ENCODE measurements at places on chromosomes 6 and 20.

DNA sequence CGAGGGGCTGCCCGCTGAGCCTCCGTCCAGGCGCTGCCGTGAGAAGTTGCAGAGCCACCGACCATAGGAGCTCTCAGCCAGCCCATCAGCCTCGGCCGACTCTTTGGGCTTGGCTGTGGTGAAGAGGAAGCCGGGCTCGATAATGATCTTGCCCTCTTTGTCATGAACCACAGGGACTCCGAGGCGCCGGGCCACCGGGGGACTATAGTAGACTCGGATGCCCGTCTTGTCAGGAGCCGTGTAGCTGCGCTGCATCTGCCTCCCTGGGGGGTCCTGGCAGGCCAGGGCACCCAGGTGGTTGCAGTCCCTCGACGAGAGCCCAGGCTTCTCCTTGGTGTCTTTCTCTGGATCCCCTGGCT is 20.5 kb upstream of the DSN1 start:
- no peak for DNase-seq

- no peak for DNase-seq
Measured at GRCh38 chr6:166599205-166599604, 12.7 kb upstream of the RAMACL start.

GRCh38 chr6:166365806-166366205 is 16.9 kb downstream of the MPC1 start:
- DNase-seq: no peak

DNA sequence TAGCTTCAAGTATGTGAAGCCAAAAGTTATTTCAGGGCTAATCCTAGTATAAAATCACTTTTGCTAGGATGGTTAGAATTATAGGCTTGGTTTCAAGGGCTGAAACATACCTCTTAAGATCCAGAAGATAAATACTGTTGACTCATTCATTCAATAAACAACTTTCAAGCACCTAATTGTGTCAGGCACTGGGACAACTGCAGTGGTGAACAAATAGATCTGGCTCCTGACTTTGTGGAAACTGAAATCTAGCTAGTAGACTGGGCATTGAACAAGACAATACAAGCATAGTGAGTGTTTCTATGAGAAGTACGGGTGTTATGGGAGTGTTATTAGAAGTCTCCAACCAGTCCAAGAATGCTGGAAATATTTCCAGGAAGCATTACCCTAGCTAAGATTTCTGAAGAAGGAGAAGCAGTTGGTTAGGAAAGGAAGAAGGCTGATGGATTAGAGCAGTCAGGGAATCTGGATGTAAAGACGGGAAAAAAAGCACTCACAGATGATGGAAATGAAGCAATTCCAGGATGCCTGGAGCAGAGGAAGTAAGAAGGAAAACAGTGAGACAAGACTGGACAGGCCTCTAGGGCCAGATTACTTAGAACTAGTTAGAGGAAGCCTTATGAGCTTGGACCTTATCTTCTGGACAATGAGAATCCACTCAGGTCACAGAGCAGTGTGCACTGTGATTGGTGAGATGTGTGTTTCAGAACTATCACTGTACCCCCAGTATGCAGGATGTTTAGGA is 132.6 kb upstream of the RAB32 start:
- DNase-seq: peak; percentile 67

GRCh38 chr6:80767808-80768207 is 661.3 kb downstream of the BCKDHB start:
- DNase-seq: peak; percentile 19

DNA sequence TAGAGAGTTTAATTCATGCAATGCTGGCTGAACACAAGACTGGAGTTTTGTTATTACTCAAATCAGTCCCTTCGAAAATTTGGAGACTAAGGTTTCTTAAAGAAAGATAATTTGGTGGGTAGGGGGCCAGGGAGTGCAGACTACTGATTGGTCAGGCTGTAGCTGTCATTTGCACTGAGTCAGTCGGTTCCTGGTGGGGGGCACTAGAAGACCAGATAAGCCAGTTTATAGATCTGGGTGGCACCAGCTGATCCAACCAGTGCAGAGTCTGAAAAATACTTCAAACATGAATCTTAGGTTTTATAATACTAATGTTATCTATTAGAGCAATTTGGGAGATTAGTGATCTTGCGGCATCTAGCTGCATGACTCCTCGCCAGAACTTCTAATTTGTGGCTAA is 530.7 kb downstream of the NKAIN2 start:
- no peak for DNase-seq

DNA sequence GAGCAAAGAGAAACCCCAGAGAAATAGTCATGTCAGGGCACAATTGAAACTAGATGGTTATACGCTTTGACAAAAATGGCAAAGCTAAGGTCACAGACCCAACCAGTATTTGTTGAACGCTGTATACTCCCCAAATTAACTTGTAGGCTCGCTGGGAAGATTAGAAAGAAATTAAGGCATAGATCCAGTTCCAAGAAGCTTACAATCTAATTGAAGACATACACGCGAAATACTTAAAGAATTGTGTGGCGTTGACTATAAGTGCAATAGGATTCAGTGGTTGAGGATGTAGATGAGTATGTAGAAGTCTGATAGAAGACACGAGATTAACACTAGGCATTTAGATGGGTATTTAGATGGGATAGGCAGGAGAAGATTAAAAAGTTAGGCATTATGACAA is 525 bp downstream of the FAM229B start:
- DNase-seq: no peak

DNA sequence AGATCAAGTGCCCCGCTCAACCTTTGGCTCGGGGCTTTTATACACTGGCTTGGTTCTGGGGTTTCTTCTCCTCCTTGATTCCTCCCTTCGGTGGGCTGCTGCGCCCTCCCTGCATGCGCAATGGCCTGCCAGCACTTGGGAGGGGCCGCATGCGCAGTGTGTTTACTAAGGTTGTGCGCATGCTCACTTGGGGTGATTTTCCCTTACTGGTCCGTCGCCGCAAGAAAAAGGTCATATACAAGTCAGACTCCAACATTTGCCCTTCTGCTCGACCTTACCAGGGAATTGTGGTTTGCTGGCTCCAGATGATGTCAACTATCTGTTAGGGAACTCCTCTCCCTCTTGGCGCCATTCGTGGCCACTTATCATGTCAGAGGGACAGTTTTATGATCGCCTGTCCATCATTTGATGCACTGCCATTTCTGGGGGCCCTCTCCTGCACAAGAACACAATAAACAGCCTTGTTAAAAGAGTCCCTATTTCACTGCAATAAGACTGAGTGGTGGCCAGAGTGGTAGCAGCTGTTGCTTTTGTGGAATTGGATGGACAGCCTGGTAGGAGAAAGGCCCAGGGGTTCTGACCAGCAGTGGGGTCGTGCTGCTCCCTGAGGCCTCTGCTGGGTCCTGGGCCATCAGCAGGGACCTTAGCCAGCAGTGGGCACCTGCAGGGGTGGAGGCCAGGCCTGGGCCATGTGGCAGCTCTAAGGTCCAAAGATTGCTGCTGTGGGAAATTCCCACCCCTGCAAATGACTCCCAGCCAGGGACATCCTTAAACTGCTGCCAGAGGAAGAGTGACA is 2.8 kb upstream of the LBP start:
- no peak for DNase-seq

GRCh38 chr6:158548418-158549161 is 11.3 kb upstream of the TMEM181 start:
- DNase-seq: no peak

DNA sequence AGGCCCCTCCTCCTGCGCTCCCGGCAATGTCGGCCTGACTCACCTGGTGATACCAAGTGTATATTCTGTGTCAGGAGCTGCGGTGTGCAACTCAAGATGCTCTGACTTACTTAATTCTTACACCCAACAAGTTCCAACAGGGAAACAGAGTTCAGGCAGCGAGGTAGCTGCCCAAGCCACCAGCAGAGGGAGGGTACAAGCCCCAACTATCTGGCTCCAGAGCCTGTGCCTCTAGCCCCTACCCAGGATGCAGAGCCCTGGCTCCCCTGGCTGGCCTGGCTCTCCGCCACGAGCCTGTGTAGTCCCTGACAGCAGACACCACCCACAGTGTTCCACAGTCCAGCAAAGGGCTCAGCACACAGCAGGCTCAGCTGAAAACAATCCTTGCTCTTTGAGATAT is 34.9 kb downstream of the C20orf203 start:
- no peak for DNase-seq

DNA sequence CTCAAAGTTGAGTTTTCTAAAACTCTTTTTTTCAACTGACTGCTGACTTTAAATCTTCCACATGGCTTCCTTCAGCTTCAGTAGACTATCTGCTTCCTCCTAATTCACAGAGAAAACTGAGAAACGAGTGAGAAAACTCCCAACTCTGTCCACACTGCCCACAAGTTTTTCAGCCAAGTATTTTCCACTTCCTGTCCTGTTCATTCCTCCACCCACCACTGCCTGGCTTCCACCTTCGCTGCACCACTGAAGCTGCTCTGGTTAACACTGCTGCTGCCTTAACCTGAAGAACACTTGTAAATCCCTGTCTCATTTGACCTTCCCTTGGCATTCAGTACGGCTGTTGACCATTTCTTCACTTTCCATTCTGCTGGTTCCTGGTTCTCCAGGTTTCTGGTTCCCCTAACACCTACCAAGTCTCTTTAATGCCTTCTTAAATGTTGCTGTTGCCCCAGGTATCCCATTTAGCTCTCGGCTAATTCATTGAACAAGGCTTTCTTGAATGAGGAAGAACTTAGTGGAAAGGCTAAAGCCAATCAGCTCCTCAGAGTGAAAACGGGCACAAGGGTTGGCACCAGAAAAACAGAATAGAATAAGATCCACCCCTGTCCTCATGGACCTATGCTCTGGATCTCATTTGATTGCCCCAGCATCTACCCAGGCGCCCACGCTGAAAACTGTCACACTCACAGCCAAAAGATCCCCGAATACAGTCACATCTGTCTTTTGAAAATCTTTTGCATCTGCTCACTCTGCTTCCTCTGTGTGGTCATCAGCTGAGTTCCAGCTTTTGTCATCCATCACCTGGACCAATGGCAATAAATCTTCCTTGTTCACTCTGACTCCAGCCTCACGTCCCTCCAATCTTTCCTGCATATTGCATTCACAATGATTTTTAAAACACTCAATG is 104.4 kb upstream of the TAB2 start:
- DNase-seq: no peak

GRCh38 chr20:13778827-13779226 is 5.9 kb downstream of the ESF1 start:
- no peak for DNase-seq

- DNase-seq: no peak
Measured at GRCh38 chr6:32149932-32150870, 1.5 kb downstream of the PRRT1 start.

DNA sequence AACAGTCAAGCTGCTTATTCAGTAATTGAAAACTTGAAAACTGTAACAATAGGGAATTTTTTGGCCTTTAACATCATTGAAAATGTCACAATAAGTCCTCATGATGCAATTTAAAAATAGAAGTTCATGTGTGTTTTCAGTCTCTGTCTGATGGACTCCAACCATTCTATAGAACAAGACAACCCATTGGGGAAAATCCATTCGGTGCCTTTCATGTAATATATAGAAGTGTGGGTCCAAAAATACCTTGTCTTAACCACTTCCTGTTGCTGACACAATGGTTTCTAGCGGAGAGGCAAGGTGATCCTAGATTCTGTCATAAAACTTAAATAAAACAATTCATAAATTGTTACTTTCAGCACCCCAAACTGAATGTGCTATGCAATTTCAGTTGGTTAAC is 1131.3 kb upstream of the MAP3K7 start:
- no peak for DNase-seq

GRCh38 chr6:105838171-105838570 is 248.0 kb upstream of the PRDM1 start:
- DNase-seq: no peak

- peak; percentile 32 for DNase-seq
Measured at GRCh38 chr6:4355241-4355640, 219.9 kb upstream of the ECI2 start.

GRCh38 chr20:37915800-37916570 is 13.1 kb downstream of the VSTM2L start:
- DNase-seq: no peak

GRCh38 chr6:162864911-162865310 is 137.1 kb downstream of the PACRG start:
- no peak for DNase-seq

GRCh38 chr6:150435832-150436231 is 67.0 kb downstream of the IYD start:
- DNase-seq: peak; percentile 79

GRCh38 chr20:34874094-34874654 is 1.5 kb upstream of the GGT7 start:
- peak; percentile 79 for DNase-seq

DNA sequence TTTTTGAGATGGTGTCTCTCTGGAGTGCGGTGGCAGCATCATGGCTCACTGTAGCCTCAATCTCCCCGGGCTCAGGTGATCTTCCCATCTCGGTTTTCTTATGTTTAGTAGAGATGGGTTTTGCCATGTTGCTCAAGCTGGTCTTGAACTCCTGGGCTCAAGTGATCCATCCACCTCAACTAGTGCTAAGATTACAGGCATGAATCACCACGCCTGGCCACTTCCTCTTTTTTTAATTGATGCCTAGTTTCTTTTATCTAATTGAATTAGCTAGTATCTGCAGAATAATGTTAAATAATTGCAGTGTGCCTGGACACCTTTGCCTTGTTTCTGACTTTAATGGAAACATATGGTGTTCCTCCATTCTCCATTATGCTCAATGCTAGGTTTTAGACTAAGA is 38.4 kb upstream of the SLC22A16 start:
- no peak for DNase-seq

GRCh38 chr6:168686831-168687730 is 246.1 kb downstream of the SMOC2 start:
- no peak for DNase-seq

DNA sequence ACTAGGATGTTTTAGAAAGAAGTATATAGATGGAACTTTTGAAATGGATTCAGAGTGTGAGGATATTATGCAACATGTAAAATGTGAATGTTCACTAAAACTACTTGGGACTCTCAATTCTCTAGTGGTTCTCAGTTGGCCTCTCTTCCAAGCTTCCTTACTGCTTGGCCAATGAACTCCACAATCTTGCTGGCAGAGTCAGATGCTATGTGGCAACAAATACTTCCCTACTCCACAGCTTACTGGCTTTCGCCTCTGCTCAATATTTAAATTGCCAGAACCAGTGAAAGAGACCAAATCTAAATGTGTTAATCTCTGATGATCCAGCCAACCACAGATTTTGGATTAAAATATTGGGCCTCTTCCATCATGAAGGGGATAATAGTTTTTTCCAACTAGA is 138.4 kb downstream of the HTR1B start:
- DNase-seq: no peak

DNA sequence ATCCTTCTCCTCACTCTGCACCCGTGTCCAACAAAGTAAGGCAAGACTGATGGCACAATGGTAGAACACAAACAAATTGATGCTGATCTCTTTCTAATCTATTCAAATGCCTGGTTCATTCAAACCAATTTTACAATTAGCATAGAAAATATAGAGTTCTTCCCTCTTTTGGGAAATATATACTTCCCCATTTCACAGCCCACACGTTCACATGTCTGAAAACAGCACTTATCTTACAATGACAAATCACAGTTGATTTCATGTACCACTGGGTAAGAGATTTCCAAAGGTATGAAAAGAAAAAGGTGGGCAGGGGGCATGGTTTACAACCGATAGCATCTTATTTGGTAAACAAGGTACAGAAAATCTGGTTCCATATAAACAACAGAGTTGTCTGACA is 137.6 kb downstream of the RNGTT start:
- no peak for DNase-seq
